ENCODE measurements at places on chromosomes 7 and 10. TPM values are rescaled to one million over a fixed set of nuclear protein-coding genes. Genes with fewer than 3 reads are reported as not detected.

Gene LIPA
- total RNA-seq: 19.3 TPM

Gene SEMA4G
- 1.5 TPM for total RNA-seq

Gene ELFN1
- 10.7 TPM for total RNA-seq

Gene MNX1
- not detected for total RNA-seq

Gene NCF1
- 4.2 TPM for total RNA-seq

Gene RASSF4
- 91.5 TPM for total RNA-seq

Gene LOXL4
- total RNA-seq: 0.54 TPM

Gene BCCIP
- 38.4 TPM for total RNA-seq

Gene C10orf90
- not detected for total RNA-seq

Data from Right ventricle myocardium inferior (tissue), 1 donor.